Activated naive CD8-positive, alpha-beta T cell treated with anti-CD3 and anti-CD28 coated beads for 36 hours (primary cell): ENCODE measurements at places on chromosomes 2 and 18. TPM values are rescaled to one million over a fixed set of nuclear protein-coding genes. Genes with fewer than 3 reads are reported as not detected.

DNA sequence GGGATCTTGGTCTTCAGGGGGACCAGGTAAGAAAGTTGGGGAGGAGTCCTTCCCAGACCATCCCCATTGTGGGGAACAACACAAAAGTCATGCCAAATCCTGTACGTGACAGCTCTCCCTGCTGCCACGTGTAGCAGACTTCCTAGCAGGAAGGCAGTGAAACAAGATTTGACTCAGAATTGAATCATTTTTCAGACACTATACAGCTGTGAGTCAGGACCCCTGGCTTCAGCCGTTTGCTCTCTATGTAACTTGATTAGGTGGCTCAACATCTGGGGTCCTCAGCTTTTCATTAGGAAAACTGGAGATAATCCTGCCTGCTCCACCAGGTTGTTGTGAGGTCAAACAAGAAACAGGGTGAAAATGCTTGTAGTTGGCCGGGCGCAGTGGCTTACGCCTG, 32.9 kb upstream of the PDCL3 start:
- H3K4me1 ChIP-seq: no peaks in the 10 kb centered on the region
- no peak overlapping the region for H3K4me3 ChIP-seq
- no peak overlapping the region for H3K27ac ChIP-seq

DNA sequence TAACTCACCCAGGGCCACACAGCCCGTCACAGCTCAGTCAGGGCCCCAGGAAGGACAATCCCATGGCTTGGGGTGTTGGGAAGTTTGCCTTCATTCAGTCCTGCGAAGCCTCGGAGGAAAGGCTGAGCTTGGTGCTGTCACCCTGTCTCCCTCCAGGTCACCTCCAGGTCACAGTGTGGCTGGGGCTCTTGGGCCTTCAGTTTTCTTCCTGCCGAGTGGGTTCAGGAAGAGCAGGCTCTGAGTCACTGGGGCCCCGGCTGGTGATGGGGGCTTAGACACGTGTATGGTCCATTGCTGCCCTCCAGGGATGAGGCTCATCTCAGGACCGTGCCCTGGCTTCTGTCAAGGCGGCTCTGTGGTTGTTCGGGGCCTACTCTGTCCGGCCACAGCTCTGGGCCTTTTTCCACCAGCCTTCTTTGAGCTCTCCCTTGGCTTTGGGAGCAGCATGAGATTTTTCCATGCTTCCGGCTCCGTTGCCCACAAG, 118.6 kb downstream of the INHBB start:
- no peaks in the 10 kb centered on the region for H3K27me3 ChIP-seq
- no peak for DNase-seq
- H3K4me3 ChIP-seq: no peak overlapping the region
- no peaks in the 10 kb centered on the region for H3K4me1 ChIP-seq
- no peak overlapping the region for H3K27ac ChIP-seq
- H3K36me3 ChIP-seq: no peaks in the 10 kb centered on the region

Gene TNFAIP6
- total RNA-seq: not detected

- H3K36me3 ChIP-seq: peaks cover 2% of the 10 kb centered on the region
- H3K27me3 ChIP-seq: no peaks in the 10 kb centered on the region
- no peak for DNase-seq
- no peak overlapping the region for H3K27ac ChIP-seq
- no peak overlapping the region for H3K4me3 ChIP-seq
Observed at GRCh38 chr2:201621293-201621999, 21.9 kb downstream of the TMEM237 start.

GRCh38 chr18:73199151-73199550, 331.4 kb upstream of the NETO1 start:
- no peaks in the 10 kb centered on the region for H3K4me1 ChIP-seq
- H3K27me3 ChIP-seq: no peaks in the 10 kb centered on the region
- no peak for DNase-seq
- H3K4me3 ChIP-seq: no peak overlapping the region
- H3K36me3 ChIP-seq: no peaks in the 10 kb centered on the region

Gene CABYR
- total RNA-seq: 1.9 TPM

Gene SF3B1
- 241 TPM for total RNA-seq

Gene PPP4R1
- 37.7 TPM for total RNA-seq

DNA sequence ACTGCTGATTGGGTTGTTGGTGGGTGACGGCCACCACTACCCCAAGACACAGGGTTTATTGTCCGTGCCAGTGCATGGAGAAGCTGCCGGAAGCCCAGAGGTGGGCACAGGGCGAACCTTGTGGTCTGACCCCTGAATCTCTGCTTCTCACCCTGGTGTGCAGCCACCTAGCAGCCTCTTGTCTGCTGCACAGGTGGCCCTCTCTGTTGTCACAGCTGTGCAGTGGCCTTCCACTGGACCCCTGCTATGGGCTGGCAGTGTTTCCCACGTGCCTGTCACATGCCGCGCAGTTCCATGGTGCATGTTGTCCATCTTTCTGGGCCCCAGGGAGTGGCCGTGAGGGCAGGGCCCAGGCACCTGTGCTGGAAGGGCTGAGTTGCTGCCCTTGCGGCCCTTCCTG, 15.2 kb downstream of the ATG4B start:
- peaks cover 9% of the 10 kb centered on the region for H3K4me1 ChIP-seq
- H3K4me3 ChIP-seq: no peak overlapping the region
- no peak for DNase-seq
- H3K27me3 ChIP-seq: no peaks in the 10 kb centered on the region
- peaks cover 14% of the 10 kb centered on the region for H3K36me3 ChIP-seq

DNA sequence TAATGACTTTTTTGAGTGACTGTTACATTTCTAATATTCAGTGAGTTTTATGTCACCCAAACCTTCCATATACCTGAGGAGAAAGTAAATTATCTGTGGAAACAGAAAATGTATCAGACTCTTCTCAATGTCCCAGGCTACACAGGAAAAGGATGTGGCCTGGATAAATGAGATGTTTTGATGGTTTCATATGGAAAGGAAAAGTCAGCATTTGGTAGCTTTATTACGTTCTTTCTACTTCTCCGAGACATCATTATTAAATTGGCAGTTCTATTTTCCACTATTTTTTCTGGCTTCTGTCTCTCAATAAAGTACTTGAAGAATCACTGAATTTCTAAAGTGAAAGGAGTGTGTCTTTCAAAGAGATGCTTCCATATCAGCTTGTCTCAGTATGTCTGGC, 847.0 kb upstream of the CRIM1 start:
- no peaks in the 10 kb centered on the region for H3K4me1 ChIP-seq
- H3K36me3 ChIP-seq: no peaks in the 10 kb centered on the region
- H3K4me3 ChIP-seq: no peak overlapping the region
- no peak for DNase-seq
- no peak overlapping the region for H3K27ac ChIP-seq
